H7 (cell line): ENCODE measurements at places on chromosomes 2 and 18. TPM values are rescaled to one million over a fixed set of nuclear protein-coding genes. Genes with fewer than 3 reads are reported as not detected.

GRCh38 chr2:239916205-239917124, 108.7 kb downstream of the NDUFA10 start:
- no peak for DNase-seq

- no peak for DNase-seq
These were observed 215.2 kb upstream of the ATP5MC3 start for GRCh38 chr2:175396696-175397095.

GRCh38 chr18:49920731-49921130, 107.4 kb upstream of the ACAA2 start:
- no peak for DNase-seq

The CGREF1 gene
- 1.0 and 1.6 TPM in 2 replicates for total RNA-seq

DNA sequence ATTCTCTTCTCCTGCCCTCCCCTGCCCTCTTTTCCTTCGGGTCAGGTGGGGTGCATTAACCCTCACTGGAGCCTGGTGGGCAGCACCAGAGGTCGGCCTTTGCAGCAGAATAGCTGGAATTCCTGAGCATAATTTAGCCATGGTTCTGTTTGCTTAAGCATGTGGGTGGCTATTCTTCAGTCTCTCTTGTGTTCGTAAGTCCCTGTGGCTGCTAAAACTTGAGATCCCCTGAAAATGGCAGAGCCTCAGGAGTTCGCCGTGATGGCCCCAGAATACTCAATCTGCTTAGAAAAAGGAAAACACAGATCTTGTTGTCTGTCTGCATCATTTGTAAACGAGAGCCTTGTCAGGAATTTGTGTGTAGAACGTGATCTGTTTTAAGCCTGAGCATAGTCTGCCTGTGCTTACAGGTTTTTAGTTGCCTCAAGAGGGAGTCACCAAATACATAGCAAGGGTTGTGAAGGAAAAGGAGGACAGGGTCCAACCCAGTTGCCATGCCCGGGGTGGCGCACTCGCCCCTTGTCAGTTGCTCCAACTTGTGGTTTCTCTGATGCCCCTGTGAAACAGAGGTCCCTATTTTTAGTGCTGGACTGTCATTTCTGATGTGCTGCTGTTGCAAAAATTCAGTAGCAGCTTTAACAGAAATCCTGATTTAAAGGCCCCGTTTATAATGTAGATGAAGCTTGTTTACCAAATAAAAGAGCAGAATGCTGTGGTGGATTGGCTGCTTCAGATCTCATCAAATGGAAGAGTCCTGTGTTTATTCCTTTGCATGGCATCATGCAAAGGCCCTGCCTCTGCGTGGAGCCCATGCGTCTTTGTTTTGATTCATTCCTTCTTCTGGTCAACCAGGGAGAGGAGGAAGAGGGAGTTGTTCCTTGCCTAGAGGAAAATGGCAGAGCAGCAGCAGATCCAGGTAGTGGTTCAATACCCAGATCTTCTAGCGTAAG, 74.8 kb downstream of the WDSUB1 start:
- DNase-seq = peak; percentile 88

GRCh38 chr18:69031571-69031970, 233.7 kb downstream of the CCDC102B start:
- no peak for DNase-seq

DNA sequence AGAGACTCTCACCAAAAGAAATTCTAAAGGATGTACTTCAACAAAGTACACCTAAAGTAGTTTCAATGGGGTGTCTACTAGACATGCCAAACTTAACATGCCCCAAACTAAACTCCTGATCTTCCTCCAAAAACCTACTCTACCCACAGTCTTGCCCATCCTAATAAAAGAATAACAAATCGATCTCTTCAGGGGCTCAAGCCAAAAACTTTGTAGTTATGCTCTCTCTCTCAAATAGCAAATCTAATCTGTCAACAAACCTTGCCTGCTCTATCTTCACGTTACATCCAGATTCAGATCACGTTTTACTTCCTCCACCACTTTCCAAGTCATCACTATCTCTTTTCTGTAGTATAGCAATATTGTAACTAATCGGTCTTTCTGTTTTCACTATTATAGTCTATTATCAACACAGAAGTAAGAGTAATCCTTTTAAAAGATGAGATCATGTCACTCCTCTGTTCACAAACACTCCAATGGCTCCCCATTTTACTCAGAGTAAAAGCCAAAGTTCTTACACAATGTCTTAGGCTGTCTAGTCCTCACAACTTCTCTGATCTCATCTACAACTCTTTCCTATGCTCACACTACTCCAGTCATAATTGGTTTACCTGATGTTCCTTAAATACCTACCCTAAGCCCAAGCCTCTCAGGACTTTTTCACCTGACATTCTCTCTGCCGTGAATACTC, 79.9 kb downstream of the THADA start:
- no peak for DNase-seq

DNA sequence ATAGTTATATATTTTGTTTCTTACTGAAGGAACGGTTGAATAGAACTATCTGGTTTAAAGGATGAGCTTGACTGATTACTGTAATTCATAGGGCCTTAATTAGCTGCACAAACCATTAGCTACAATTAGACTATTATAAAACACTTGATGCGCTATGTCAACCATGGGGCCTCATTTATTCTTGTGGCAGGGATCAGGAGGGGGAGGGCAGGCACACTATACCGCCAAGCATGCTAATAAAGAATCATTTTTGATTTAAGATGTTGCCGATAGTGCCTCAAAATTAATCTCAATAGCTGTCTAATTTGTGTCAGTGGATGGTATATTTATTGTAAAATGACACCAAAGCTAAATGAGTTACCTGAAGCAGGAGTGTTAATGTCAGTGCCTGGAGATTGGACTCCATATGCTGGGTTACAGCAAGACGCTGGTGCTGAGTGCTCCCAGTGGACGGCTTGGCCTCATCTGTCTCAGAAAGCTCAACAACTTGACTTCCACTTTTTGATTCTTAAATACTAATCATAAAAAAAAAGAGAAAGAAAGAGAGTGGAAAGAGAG, 1007.0 kb upstream of the CELF4 start:
- DNase-seq = no peak

The CRYGC gene
- total RNA-seq = not detected in 2 replicates

The C2orf72 gene
- 0.69 and 1.2 TPM in 2 replicates for total RNA-seq

- no peak for DNase-seq
These were observed 267.6 kb downstream of the RBM43 start for GRCh38 chr2:150994076-150994475.

The CHRNG gene
- total RNA-seq = not detected in 2 replicates

GRCh38 chr18:44198612-44199284, 481.9 kb upstream of the SETBP1 start:
- DNase-seq = no peak

- peak; percentile 95 for DNase-seq
These were observed at the start of gene GALNT14 for GRCh38 chr2:31138037-31138962. Gene GALNT14 (minus strand): TSS chr2:31138440. CDS start chr2:31138086, 354 bp downstream.

The LDLRAD4 gene
- total RNA-seq = 21.0 and 23.9 TPM in 2 replicates

GRCh38 chr2:19947184-19947940, 42.5 kb downstream of the WDR35 start:
- DNase-seq = no peak

DNA sequence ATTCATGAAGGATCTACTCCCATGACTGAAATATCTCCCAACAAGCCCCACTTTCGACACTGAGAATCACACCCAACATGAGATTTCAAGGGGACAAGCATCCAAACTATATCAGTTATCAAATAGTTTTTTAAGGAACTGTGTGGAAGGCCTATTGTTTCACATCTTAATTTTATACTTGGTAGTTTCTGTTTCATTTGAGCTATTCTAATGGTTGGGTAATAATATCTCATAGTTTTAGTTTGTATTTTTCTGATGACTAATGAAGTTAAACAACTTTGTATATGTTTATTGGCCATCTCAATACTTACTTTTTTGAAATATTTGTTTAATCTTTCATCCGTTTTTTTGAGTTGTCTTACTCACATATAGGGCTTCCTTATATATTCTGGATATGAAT, 135.0 kb downstream of the SCG2 start:
- no peak for DNase-seq

The PRSS56 gene
- total RNA-seq = not detected in 2 replicates

DNA sequence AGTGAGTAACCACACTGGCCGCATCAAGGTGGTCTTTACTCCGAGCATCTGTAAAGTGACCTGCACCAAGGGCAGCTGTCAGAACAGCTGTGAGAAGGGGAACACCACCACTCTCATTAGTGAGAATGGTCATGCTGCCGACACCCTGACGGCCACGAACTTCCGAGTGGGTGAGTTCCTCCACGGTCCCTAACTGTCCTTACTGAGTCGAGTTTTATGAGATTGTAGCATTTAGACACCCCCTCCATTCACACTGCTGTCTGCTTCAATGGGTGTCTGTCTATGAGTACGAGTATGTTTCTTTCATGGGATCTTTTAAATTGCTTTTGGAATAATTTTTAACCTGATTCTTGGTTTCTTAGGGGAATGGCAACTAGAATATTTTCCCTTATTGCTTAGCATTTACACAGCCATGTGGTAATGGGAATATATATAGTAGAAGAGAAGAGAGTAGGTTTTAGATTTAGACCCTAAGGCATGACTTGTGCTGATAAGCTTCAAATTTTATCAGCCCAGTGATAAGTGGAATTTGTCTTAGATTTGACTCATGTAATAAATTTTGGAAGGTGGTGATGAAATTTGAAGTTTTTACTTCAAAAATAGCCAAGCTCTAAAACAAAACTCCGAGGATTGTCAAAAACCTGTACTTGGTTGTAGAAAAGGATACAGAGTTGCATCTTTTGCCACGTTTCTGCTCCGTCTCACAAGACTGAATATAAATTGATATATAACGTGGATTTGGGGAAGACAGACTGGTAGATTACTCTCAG, 188.2 kb downstream of the LTBP1 start:
- no peak for DNase-seq
